GM23248 (cell line): ENCODE measurements at places on chromosomes 7 and 10. TPM values are rescaled to one million over a fixed set of nuclear protein-coding genes. Genes with fewer than 3 reads are reported as not detected.

DNA sequence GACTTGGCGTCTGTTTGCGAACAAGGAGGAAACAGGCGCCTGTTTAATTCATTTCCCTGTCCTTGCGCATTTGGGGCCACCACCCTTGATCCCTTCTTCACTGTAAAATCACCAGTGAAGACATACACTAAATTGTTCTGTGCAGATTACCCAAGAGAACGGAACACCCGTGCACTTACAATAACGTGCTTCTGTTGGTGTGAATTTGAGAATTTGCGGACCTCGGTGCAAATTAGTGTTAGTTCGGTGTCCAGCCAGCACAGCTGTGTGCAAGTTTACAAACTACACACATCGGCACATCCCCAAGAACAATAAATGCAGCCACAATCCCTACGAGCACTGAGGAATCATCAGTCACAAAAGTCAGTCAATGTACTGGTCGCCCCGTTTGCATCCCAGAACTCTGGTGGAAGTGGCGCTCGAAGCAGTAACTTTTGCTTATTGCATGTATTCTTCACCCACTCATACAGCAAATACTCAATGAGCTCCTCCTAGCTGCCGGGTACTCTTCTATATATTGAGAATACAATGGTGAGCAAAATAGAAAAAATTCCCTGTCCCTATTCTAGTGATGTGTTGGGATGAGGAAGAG is 786 bp upstream of the CNOT4 start:
- DNase-seq = peak; percentile 72

- peak; percentile 74 for DNase-seq
These were observed 104.1 kb upstream of the KCNMA1 start for GRCh38 chr10:77741746-77742145.

DNA sequence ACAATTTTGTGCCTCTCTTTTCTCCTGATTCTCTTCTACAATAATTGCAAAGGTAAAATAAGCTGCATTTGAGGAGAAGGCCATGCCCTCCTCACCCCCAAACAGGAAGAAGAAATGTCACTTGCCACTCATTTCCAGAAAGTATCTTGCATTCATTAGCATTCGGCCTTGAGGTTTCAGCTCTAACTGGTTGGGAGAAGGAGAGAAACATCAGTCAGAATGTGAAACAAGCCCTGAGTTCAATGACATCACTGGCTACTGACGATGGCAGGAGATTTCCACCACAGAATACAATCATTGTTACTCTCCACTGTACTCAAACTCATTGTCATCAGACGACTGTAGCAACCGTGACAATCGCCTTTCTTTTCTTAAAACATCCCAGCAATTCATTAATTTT is 72.8 kb downstream of the PRKCQ start:
- no peak for DNase-seq

GRCh38 chr10:3465406-3465891 is 292.9 kb upstream of the PITRM1 start:
- no peak for DNase-seq

DNA sequence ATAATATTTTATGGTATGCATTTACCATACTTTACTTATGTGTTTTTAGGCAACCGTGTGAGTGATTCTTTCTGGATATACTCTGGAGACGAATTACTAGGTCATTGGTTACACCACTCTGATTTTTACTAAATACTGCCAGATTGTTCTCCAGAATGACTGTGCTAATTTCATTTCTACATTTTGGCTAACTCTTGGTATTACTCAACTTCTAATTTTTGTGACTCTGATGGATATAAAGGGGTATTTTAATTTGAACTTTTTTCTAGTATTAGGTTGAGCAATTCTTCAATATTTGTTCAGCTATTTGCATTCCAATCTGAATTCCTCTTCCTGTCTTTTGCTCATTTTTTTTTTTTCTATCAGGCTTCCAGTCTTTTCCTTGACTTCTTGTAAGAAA is 223.6 kb downstream of the MDFIC start:
- DNase-seq = peak; percentile 81

GRCh38 chr7:71403202-71403946 is 271.4 kb downstream of the GALNT17 start:
- DNase-seq = no peak

- no peak for DNase-seq
These were observed 1.8 kb downstream of the MMRN2 start for GRCh38 chr10:86955501-86956194.

DNA sequence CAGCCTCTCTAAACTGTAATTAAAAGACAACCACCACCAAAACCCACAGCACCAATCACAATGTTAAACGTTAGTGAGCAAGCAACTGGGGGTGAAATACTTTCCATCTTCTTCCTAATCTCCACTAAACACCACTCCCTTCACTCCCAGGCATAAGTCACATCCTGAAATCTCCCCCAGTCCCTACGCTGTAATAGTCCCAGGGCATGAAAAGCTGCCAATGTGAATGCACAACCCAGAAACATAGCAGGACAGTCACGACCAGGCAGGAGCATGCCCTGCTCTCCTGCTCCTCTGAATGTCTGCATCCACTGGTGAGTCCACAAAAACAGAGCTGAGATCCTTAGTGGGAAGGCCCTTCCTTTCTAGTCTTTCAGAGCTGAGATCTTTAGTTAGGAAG is 288.9 kb downstream of the PARD3 start:
- DNase-seq = peak; percentile 78

GRCh38 chr7:96034940-96035727 is 262.8 kb downstream of the DYNC1I1 start:
- DNase-seq = no peak

- peak; percentile 98 for DNase-seq
These were observed 3.2 kb upstream of the MRPS24 start for GRCh38 chr7:43872406-43873110.

DNA sequence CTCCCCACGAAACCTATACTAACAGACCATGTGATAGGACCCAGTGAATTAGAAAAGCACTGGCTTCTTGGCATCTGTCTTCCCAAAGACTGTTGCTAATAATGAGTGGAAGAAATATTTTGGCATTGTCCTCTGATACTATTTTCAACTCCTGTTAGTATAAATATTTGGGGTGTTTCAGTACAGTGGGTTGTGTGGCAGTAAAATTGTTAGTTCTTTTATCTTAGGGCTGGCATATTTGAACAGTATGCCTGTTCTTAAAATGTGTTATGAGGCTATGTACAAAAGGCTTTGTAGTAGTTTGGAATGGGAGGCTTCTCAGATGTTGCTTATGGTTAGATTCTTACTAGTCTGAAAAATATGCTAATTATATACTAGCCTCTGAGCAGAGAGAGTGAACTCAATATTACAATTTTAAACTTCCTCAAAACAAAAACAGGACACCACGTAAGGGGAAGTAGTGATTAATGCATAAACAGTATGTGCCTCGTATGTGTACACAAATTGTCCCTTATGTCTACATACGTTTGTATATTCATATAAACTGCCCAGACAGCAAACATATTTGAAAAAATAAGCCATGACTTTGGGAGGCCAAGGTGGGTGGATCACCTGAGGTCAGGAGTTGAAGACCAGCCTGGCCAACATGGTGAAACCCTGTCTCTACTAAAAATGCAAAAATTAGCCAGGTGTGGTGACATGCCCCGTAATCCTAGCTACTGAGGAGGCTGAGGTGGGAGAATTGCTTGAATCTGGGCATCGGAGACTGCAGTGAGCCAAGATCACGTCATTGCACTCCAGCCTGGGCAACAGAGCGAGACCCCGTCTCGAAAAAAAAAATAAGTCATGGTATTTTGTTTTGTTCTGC is 115.4 kb downstream of the ARID5B start:
- peak; percentile 52 for DNase-seq

- DNase-seq = peak; percentile 67
These were observed 424 bp downstream of the EGFR start for GRCh38 chr7:55019191-55019690.

GRCh38 chr10:86706401-86706841 is 38.1 kb downstream of the LDB3 start:
- no peak for DNase-seq

DNA sequence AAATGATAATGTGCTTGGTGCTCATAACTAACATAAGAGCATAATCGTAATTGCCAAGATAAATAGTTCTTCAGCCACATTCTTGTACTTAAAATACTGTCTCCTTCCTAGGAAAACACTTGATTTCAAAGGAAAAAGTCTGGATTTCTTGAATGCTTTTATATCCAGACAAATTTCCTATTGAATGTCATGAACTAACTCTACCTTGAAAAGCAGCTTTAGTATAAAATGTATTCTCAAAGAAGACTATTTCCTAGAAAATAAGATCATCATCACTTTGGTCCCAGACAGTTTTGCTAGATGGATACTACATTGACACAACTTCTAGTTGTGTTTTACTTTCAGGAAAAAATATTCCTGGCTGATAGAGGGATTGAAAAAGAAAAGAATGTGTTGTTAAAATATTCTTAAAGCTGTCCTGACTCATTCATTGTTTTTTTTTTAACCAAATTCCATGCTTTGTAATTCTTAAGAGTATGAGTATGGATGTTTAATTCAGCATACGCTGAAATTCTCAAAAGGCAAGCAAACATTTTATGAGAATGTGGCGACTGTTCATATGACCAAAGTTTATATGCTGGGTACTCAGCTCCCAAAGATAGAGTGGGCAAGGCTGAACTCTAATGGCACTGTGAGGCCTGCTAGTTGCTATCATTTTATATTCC is 106.1 kb downstream of the PPP1R3A start:
- peak; percentile 3 for DNase-seq

- no peak for DNase-seq
These were observed 515 bp downstream of the FAM149B1 start for GRCh38 chr10:73168465-73168803.

DNA sequence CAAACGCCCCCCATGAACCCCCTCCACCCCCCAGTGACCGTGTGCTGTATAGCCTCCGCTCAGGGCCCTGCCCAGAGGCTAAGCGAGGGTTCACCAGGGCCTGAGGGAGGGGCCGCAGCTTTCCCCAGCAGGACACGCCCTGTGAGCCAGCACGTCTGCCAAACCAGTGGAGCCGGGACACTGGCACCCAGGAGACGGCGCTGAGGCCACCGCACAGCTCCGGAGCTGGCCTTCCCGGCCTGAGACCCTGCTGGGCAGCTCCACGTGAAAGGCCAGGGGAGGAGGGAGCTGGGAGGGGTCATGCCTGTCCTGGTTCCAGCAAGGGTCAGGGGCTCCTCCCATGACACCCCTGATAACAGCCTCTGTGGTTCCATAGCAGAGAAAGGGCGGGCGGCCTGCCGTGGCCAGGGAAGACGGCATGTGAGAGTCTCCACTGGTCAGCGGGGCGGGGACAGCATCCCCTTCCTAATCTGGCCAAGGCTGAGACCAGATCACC is 278.3 kb downstream of the ELFN1 start:
- DNase-seq = no peak

GRCh38 chr10:28276384-28276783 is 26.5 kb downstream of the MPP7 start:
- DNase-seq = no peak

DNA sequence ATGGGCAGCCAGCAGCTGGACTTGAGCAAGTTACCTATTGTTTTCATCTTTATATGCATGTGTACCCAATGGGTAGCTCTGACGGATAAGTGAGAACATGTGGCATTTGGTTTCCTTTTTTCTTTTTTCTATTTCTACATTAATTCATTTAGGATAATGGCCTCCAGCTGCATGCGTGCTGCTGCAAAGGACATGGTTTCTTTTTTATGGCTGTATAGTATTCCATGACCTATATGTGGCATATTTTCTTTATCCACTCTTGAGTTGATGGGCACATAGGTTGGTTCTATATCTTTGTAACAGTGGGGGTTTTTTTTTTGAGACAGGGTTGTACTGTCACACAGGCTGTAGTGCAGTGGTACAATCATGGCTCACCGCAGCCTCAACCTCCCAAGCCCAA is 37.4 kb downstream of the ASZ1 start:
- DNase-seq = no peak

DNA sequence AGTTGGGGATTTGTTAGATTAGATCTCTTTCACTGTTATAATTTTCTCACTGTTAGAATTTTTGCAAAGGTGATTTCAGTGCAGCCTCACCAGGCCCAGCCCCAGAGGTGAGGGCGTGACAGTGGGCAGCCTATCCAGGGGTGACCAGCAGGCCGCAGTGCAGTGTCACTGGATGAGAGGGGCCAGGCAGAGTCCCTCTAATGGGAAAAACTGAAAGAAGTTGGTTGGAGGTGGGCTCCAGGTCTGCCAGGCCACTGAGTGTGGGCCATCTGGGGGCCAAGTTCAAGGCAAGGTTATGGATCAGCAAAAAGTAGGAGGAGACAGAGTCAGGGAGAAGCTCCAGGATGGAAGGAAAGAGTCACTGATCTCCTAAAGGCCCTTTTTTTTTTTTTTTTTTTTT is 90.5 kb upstream of the SDK1 start:
- no peak for DNase-seq

Gene EPC1
- 12.5 and 19.1 TPM in 2 replicates for total RNA-seq

Gene EFCAB10
- not detected in 2 replicates for total RNA-seq

Gene C10orf67
- total RNA-seq = under 0.01 and 0.25 TPM in 2 replicates

Gene TNKS2
- total RNA-seq = 29.3 and 31.5 TPM in 2 replicates

Gene MKX
- total RNA-seq = 41.4 and 44.1 TPM in 2 replicates

Gene MARVELD1
- 64.8 and 66.3 TPM in 2 replicates for total RNA-seq
